Immature natural killer cell (primary cell): ENCODE measurements at places on chromosomes 12 and 14.
A peak's percentile ranks its signal among the peaks of the same experiment; 100 is the strongest.

- peak; percentile 9 for DNase-seq
These were observed 19.6 kb downstream of the POMT2 start for GRCh38 chr14:77301103-77301502.

GRCh38 chr12:65325183-65325582 lies 46.7 kb downstream of the MSRB3 start:
- DNase-seq = no peak

DNA sequence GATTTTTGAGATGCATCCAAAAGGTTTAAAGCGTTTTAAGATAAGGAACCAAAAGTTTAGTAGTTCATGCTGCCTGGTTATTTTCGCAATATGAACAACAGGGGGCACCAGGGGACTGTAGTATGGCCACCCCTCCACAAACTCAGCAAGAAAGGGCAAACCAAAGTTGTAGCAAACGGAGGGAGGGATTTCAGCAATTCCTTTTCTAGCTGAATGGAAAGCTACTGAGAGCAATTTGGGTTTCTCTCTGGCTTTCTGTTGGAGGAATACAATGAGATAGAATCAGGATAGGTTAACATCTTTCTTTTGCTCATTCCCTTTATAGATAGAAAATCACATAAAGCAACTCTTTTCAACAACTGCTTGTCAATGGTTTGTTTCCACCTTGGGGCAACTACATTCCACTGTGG lies 62.5 kb downstream of the DRAM1 start:
- peak; percentile 18 for DNase-seq

DNA sequence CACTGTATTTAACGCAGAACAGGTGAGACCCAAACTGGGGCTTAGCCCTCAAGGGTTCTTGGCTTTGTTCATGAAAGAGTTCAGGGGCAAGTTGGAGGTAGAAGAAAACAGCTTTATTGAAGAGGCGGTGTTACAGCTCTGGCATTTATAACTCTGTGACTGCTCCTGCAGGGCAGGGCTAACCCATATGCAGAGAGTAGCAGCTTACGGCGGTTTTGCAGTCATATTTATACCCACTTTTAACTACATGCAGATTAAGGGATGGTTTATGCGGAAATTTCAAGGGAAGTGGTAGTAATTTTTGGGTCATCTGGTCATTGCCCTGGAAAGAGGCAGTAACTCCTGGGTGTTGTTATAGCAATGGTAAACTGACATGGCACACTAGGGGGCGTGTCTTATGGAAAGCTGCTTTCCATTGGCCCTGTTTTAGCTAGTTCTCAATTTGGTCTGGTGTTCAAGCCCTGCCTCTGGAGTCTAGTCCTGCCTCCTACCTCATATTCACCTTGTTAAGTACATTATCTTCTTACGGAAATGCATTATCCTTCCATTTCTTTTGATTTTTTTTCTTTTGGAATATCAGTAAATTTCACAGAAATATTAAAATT lies 1.8 kb upstream of the IAPP start:
- DNase-seq = no peak

DNA sequence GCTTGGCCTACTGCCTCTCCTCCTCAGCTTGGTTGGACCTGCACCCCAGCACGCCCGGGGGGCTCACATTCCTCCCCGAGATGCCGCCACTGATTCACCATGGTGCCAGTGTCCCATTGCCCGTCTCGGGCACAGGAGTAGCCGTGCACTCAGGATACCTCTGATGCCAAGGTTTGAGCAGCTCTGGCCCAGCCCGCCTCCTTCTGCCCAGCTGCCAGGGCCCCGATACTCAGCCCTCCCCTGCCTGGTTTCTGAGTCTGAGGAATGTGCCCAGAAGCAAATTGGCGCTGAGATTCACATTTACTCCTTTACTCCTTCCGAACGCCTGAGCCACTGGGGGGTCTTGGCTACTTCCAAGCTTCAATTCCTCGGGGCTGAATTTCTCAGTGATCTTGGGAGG lies 63.5 kb downstream of the NINJ2 start:
- DNase-seq = no peak

DNA sequence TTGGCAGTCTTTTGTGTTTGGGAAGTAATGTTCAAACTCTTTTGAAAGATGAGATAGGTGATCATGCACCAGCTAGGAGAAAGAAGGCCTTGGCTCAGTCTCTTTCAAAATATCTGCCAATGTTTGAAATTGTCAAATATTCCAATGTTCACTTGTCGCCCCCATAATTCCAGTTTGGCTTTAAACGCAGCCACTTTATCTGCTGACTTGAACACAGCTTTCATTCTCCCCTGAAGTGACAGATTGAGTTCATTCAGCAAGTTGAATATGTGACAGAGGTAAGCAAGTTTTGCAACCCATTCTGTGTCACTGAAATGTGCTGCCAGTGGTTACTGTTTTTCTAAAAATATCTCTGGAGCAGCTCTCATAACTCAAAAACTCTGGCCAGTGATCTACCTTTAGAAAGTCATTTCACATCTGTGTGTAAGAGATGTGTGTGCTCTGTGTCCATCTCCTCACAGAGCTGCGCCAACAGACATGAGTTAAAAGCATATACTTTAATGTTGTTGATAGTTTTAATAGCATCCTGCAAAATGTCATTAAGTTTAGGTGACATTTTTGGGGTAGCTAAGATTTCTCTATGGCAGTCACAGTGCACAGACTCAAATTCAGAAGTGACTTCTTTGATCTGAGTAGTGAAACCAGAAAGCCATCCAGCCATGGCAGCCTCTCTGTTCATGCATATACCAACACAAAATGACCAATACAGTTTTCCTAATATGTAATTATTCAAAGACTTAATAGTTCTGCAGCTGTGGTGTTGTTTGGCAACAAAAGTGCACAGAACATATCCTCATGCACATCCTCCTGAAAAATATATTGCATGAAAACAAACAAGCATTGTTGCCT lies 614.3 kb upstream of the MIS18BP1 start:
- DNase-seq = no peak

DNA sequence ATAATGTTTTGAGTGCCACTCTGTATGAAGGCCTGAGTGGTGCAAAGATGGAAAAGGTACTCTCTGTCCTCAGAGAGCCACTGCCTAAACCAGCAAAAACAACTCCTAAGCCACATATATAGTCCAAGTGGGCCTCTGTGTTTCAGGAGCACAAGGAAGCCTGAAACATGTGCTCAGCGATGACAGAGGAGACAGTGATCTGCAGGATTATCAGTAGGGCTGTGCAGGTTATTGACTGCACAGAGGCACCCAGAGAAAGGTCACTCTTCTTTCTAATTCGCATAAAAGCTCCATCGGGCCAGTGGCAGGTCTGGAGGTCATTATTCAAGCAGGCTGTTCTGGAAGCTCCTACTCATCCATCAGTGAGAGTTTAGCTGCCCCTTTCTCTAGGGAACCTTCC lies 361.9 kb downstream of the BCL11B start:
- no peak for DNase-seq

DNA sequence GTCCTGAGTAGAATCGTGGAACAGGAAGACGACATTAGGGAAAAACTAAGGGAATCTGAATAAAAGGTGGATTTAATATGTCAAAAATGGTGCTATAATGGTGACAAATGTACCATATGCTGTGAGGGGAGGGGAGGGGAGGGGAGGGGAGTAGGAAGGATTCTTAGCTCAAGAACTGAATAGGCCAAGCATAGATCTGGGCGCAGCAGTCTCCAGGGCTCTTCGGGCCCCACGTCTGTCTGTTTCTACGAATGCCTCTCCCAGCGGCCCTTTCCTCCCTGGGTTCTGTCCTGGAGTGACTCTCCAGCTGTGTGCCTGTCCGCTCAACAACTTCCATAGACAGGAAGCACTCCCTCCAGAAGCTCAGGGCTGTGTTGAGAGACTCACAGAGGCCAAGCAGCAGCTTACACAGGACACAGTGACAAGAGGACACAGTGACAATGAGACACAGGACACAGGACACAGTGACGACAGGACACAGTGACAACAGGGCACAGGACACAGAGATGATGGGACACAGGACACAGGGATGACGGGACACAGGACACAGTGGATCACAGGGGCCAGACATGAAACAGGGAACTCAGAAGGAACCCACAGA lies 42.4 kb upstream of the PPP2R5C start:
- DNase-seq = no peak

DNA sequence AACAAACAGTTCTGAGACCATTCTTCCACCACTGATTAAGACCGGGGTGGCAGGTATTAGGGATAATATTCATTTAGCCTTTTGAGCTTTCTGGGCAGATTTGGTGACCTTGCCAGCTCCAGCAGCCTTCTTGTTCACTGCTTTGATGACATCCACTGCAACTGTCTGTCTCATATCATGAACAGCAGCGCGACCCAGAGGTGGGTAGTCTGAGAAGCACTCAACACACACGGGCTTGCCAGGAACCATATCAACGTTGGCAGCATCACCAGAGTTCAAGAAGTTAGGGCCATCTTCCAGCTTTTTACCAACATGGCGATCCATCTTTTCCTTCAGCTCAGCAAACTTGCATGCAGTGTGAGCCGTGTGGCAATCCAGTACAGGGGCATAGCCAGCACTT lies 16.9 kb downstream of the AEBP2 start:
- DNase-seq = no peak
